ENCODE measurements at places on chromosomes 4 and X.
A peak's percentile ranks its signal among the peaks of the same experiment; 100 is the strongest.

GRCh38 chr4:121182296-121182695 lies 18.2 kb upstream of the TNIP3 start:
- DNase-seq, result peak; percentile 1

DNA sequence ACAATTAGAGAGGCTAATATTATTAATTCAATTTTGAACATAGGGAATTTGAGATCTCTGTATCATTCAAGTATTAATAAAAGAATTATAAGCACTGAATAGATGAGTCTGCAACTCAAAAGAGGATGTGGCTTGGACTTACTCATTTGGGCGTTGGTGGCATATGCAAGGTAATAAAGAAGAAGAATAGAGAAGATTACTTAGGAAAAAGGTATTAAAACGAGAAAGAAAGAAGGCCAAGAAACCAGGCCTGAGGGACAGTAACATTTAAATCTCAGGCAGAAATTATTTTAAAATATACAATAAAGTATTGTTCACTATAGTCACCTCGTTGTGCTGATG lies 383.0 kb upstream of the INTU start:
- DNase-seq, result no peak

DNA sequence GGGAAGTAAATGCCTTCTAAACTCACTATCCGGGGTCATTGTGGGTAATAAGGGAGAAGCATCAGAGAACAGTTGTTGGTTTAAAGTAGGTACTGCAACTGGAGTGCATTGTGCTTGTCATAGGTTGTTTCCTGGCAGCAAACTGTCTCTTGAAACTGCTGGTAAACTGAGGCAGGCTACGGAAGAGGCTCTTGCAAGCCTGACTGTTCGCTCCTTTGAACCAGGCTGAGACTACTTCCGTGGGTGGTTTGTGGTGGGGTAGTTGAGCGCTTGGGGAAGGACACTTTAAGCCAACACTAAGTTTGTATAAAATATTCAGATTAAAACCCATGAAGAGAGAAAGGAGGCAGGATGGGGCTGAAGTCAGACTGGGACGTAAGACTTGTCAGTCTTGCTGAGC lies 45.2 kb upstream of the WDR1 start:
- DNase-seq, result no peak

DNA sequence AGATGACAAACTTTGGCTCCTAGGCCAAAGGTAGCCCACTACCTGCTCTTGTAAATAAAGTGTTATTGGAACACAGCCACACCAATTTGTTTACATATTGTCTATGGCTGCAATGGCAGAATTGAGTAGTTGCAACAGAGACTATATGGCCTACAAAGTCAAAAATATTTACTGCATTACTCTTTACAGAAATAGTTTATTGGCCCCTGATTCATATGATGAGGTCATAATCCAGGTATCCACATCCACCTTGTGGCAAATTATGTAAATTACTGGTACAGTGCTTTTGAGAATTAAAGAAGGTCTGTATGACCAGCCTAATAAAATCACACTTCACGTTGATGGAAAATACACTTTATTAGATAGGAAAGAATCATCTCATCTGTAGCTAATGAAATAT lies 337.0 kb upstream of the DDX53 start:
- no peak for DNase-seq

GRCh38 chrX:124467202-124467601 lies 120.8 kb downstream of the SH2D1A start:
- DNase-seq, result no peak

DNA sequence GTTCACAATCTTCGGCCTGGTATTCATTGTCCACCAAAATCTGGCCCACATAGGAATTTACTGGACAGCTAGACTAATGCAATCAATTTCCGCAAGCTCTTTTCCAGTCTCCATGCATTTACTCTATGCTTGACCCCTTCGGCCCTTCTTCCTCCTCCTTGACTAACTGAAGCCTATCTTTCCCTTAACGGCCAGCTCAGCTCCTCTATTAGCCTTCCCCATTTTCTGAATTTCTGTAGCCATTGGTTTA lies 1.2 kb upstream of the PHKA2 start:
- no peak for DNase-seq

GRCh38 chr4:31748382-31748781 lies 1028.2 kb downstream of the PCDH7 start:
- no peak for DNase-seq

GRCh38 chr4:175238827-175239517 lies 320.8 kb downstream of the ADAM29 start:
- DNase-seq, result no peak

- peak; percentile 9 for DNase-seq
These were observed 216.3 kb upstream of the BCOR start for GRCh38 chrX:40314070-40314469.

DNA sequence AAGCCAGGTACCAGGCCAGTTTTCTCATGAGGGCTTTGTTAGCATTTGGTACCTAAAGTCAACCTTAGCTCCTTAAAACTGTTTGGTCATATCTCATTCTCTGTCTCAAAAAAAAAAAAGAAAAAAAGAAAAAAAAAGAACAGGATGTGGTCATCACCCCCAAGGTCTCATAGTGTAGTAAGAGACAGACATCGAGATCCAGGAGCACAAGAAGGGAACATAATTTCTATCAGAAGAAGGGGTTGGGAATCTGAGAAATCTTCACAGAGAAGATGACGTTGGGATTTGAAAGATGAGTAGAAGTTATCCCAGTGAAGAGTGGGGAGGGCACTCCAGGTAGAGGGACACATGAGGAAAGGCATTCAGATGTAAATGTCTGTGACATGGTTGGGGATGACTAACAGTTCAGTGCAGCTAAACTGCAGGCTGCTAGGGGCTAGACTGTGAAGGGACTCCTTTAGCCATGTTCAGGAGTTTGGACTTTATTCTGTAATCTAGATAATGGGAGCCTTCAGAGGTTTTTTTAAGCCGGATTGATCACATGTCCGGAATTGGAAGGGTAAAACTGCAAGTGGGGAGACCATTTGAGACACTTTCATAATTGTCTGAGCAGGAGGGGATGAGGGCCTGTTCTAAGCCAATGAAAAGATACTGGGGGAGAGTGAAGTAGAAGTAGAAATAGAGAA lies 26.9 kb upstream of the GJB1 start:
- DNase-seq, result no peak

GRCh38 chr4:20724915-20725314 lies 24.7 kb downstream of the PACRGL start:
- no peak for DNase-seq

- DNase-seq, result no peak
These were observed 498.1 kb upstream of the FSTL5 start for GRCh38 chr4:162661913-162662312.

- no peak for DNase-seq
These were observed 124.9 kb downstream of the PCDH7 start for GRCh38 chr4:30844861-30845582.

DNA sequence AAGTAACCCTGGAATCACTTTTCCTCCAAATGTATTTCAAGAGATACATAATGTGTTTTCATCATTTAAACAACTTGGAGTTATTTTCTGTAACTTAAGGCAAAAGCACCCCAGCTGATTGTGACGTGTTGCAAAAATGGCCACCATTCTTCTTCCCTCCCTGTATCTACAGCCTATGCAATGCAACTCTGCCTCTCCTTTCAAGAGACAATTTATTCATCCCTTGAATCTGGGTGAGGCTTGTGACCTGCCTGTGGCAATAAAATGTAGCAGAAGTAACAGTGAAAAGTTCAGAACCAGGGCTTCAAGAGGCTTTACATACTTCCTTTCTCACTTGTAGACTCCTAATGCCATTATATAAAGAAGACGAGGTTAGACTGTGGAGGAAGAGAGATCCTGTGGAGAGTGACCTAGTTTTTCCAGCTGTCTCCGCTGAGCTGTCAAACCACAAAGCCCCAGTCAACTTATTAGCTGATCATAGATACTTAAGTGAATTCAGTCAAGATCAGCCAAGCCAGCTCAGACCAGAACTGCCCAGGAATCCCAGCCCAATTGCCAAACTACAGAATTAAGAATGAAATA lies 81.0 kb upstream of the KLF3 start:
- DNase-seq, result no peak

- no peak for DNase-seq
These were observed 314.3 kb upstream of the CLNK start for GRCh38 chr4:10998846-10999245.

DNA sequence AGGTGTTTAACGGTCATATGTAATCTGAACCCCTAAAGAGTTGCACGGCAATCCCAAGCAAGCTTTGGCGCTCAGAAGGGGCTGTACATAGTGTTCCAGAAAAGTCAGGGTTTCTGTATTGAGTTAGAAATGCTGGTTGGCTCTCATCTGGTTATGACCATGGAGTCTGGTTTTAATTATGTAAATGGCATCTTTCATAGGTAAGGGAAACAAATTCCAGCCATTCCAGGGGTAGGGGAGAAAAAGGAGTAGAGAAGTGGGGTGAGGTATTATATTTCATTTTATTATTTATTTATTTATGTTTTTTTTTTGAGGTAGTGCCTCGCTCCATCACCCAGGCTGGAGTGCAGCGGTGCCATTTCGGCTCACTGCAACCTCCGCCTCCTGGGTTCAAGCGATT lies 15.9 kb downstream of the KLF3 start:
- no peak for DNase-seq

GRCh38 chr4:34644579-34645115 lies 1599.7 kb downstream of the ARAP2 start:
- no peak for DNase-seq

DNA sequence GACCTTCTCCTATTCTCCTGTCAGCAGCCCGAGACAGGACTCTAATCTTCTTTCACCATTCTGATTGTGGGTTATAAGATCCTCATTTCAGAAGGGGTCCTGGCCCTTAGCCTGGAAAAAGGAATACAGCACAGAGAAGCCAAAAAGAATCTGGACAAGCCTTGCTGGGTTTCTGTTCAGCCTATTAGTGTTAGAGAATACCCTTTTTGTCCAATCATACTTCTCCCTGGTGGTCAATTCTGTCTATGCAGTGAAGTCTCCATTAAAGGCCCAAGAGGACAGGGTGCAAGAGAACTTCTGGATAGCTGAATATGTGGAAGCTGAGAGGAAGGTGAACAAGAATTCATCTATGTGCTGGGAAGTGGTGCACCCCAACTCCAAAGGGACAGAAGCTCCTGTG lies 105.7 kb upstream of the AGA start:
- no peak for DNase-seq

DNA sequence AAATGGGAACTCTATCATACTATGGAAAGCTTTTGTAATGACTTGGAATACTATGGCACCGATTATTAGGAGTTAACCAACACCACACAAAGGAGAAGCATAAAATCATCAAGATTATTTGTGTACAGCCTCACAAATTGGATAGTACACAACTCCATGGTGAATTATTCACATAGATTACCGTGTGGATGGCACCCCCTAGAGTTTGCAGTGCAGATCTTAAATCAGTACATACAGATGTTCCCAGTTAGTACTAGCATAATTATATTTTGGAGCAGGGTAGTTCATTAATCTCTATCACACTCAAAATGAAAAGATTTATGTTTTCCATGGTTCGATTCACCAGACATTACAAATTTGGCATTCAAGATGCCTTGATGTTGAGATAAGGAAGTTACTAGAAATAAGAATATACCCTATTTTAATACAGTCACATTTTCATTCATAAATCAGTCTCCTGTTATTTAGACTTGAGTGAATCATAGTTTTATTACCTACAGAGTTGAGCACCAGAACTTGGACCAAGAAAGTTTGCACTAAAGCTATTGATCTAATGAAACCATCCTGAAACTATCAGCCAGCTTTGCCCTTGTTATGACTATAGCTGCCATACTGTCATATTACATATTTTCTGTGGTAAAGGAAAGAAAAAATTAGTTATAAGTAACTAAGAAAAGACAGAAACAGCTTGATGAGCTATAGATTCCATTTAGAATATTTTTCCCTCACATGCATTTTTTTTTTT lies 531.8 kb downstream of the GLUD2 start:
- DNase-seq, result peak; percentile 21

DNA sequence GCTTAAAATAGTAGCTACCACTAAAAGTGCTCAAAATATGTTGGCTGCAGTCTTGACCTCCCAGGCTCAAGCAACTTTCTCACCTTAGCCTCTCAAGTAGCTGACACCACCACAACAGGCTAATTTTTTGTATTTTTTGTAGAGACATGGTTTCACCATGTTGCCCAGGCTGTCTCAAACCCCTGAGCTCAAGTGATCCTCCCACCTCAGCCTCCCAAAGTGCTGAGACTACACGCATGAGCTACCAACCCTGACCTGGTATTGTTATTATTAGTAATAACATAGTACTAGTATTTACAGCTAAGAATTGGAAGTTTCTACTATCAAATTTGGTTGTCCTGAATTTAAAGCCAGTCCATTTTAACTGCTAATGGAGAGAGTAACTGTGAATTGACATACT lies 18.0 kb downstream of the STAP1 start:
- no peak for DNase-seq

GRCh38 chr4:185263419-185263818 lies 54.0 kb downstream of the SNX25 start:
- no peak for DNase-seq

- peak; percentile 69 for DNase-seq
These were observed 56.4 kb downstream of the IRF2 start for GRCh38 chr4:184417802-184418511.

DNA sequence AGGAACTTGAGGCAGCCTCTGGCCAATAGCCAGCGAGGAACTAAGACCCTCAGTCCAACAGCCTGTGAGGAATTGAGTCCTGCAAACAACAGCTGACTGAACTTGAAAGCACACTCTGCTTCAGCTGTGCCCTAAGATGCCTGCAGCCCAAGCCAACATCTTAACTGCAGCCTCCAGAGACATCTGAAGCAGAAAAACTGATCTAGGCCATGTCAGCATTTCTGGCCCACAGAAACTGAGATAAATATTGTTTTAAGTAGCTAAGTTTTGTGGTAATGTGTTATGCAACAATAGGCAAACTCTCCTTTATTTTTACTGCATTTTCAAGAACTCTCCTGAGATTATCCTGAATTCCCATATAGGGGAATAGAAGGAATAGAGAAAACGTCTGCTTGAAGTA lies 24.4 kb upstream of the PIGA start:
- no peak for DNase-seq

GRCh38 chr4:1903035-1903434 lies 31.8 kb downstream of the NSD2 start:
- DNase-seq, result no peak

GRCh38 chrX:4830880-4831557 lies 1117.6 kb upstream of the PRKX start:
- DNase-seq, result no peak

- DNase-seq, result peak; percentile 36
These were observed 64.2 kb downstream of the SPINK2 start for GRCh38 chr4:56757261-56757746.

GRCh38 chrX:123801901-123802300 lies 58.0 kb upstream of the XIAP start:
- DNase-seq, result no peak

- DNase-seq, result no peak
These were observed 57.5 kb downstream of the PARM1 start for GRCh38 chr4:74990276-74990875.

DNA sequence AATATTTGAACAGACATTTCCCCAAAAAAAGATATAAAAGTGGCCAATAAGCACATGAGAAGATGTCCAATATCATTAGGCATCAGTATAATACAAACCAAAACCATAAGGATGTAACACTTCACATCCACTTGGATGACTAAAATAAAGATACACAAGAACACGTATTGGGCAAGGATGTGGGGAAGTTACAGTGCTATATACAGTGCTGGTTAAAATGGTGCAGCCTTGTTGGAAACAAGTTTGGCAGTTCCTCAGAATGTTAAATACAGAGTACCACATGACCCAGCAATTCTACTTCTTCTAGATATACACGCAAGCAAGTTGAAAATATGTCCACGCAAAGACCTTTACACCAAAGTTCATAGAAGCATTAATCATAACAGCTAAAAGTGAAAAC lies 58.9 kb downstream of the HAUS3 start:
- no peak for DNase-seq

- no peak for DNase-seq
These were observed 5.9 kb upstream of the GATB start for GRCh38 chr4:151766691-151767090.

Measured in ACHN (cell line).